Muscle of arm (tissue), 14 donors: ENCODE measurements at places on chromosomes 1 and 21. TPM values are rescaled to one million over a fixed set of nuclear protein-coding genes. Genes with fewer than 3 reads are reported as not detected.
A peak's percentile ranks its signal among the peaks of the same experiment; 100 is the strongest.

- DNase-seq, result no peak
Observed at GRCh38 chr1:53669621-53670191, 69.3 kb downstream of the GLIS1 start.

DNA sequence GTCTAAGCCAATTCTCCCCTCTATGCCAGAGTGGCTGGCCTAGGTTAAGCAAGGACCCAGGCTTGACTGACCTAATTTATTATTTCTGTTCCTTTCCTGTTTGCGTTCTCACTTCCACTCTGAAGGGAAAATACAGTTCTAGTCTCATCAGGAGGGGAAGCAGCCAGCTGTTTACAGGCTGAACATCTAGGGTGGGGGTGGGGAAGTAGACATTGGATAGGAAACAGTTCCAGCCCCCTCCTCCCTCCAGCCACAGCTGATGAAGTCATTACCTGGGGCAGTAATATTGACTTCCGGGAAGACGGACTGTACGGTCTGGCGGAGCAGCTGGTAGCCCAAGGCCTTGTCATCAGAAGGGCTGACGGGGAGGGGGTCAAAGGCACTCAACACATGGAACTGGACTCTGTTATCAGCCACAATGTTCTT lies 17.6 kb downstream of the PM20D1 start:
- no peak for DNase-seq

DNA sequence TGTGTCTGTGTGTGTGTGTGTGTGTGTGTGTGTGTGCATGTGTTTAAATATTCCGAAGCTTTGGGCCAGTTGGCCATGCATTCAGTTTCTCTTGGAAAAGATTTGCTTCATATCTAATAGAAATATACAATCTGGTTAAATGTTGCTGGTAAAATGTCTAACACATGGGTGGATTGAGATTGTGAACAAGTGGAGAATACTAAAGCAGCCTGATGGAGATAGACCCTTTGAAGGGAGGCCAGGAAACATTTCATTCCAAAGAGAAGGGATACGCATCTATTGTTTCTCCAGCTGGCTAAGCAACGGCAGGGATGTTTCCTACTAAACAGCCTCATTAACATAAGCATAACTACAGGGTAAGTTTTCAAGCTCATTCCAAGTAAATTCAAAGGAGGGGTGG lies 257.5 kb upstream of the PTBP2 start:
- DNase-seq, result peak; percentile 84

GRCh38 chr1:201313086-201313485 lies 29.8 kb downstream of the PKP1 start:
- no peak for DNase-seq

- DNase-seq, result no peak
Observed at GRCh38 chr1:153527023-153527682, 8.6 kb downstream of the S100A6 start.

- DNase-seq, result no peak
Observed at GRCh38 chr1:6083801-6084446, 38.2 kb downstream of the KCNAB2 start.

DNA sequence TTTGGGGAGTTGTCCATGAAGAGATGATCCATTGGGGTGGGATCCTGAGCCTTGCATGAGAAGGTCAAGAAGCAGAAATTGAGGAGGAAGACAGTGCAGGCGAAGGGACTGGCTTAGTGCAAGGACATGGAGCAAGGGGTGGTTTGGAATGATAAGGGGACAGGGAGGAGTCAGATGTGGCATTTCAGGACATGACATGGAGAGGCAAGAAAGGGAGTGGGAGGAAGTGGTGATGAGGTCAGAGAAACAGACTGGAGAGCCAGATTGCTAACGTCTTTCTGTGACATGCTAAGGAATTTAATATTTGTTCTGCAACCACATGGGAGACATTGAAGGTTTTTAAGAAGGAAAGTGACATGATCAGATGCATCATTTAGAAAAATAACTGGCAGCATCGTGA lies 346.8 kb upstream of the FMN2 start:
- DNase-seq, result no peak

SERPINC1 gene
- 0.44 TPM for polyA plus RNA-seq

OR2AK2 gene
- not detected for polyA plus RNA-seq
